ENCODE measurements at places on chromosomes 2 and 18.

DNA sequence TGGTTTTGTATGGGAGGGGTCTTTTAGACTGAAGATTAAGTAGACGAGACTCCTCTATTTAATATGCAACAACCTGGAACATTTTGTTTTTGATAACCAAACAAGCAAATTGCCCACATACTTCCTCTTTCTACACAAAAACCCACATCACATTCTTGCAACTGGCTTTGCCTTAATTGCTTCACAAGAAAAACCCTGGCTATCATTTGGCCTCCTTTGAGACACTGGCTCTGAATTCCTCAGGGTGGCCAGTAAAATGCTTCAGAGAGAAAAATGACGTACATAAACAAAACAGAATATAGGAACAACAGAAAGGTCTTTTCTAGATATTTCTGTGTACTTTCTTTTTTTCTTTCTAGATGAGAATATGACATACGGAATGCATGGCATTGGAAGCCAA lies 103.0 kb downstream of the TRIB2 start:
- DNase-seq = no peak

GRCh38 chr2:142462306-142462705 lies 331.5 kb upstream of the LRP1B start:
- DNase-seq = no peak

GRCh38 chr18:51153659-51154371 lies 43.7 kb downstream of the MEX3C start:
- peak; percentile 61 for DNase-seq

GRCh38 chr2:229118927-229119326 lies 152.2 kb downstream of the PID1 start:
- DNase-seq = no peak

- no peak for DNase-seq
These were observed 14.9 kb downstream of the EMX1 start for GRCh38 chr2:72932045-72932740.

GRCh38 chr2:216346781-216347180 lies 25.5 kb downstream of the MARCHF4 start:
- no peak for DNase-seq

DNA sequence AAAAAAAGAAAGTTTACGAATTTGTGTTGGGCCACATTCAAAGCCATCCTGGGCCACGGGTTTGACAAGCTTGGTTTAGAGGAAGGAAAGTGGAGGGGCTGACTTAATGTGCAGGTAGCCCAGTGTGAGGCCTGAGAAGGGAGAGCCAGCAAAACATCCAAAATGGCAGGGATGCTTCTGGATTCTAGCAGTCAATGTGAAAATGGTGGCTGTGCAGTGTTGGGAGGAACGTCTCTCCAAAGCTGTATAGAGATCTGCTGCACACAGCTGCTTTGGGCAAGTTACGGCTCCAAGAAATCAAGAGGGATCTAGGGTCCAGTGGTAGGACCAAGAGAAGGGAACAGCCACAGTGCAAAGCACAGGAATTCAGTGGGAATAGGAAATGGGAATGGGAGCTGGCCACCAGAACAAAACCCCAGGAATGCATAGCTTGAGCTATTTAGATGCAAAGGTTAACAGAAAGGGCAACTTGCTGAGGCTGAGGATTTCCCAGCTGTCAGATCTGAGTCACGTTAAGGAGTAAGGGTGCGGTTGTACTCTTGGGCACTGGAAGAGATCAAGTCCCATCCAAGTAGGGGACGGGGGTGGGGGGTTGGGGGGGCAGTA lies 70.6 kb downstream of the B3GNT2 start:
- DNase-seq = no peak

DNA sequence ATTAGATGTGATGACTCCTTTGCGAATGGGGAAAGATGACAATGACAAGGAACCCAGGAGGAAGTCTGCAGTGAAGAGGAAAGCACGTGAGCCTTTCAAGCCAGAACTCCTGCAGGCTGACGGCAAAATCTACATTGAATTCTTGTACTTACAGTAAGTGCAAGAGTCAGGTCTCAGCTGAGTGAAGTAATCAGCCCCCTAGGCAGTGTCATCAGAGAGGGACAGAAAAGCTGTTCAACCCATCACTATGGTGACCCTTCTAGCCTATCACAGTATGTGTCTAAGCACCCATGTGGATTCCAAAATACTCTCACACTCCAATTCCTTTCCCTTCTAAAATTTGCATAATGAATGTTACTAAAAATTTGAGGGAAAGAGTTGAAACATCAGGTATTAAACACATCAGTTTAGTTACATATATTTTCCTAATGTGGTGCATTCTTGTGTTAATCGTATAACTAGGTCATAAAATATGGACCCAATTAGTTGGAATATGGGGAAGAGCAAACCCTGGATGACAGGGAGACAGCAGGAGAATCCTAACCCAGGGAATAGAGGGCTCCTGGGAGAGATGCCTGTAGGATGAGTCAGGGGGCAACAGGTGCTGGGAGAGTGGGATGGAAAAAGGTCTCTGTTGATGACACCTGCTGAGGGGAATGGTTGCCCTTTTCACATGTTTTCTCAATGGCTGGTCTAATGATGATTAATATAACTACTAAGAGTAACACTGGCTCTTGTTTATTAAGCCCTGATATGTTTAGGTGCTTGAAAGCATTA lies 39.5 kb downstream of the VWC2L start:
- no peak for DNase-seq

- DNase-seq = no peak
These were observed 65.5 kb upstream of the PMAIP1 start for GRCh38 chr18:59834267-59834666.

DNA sequence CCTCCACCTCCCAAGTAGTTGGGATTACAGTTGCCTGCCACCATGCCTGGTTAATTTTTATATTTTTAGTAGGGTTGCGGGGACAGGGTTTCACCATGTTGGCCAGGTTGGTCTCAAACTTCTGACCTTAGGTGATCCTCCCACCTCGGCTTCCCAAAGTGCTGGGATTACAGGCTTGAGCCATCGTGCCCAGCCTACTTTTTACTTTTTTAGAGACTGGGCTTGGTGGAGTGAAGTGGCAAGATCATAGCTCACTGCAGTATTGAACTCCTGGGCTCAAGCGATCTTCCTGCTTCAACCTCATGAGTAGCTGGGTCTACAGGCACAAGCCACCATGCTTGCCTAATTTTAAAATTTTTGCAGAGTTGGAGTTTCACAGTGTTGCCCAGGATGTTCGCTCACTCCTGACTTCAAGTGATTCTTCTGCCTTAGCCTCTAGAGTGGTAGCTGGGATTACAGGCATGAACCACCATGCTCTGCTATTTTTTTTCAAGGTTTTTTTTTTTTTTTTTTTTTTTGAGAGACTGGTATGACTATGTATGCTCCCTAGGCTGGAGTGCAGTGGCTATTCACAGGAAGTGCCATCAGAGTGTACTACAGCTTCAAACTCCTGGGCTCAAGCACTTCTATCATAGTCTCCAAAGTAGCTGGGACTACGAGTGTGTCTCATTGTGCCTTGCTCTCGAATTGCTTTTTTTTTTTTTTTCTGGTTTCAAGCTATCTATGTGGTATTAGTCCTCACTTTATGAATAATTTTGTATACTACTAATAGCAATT lies 11.9 kb downstream of the MSH2 start:
- DNase-seq = no peak

GRCh38 chr2:196168181-196168580 lies 3.2 kb downstream of the STK17B start:
- no peak for DNase-seq

GRCh38 chr2:195543902-195544894 lies 112.8 kb upstream of the SLC39A10 start:
- DNase-seq = no peak

DNA sequence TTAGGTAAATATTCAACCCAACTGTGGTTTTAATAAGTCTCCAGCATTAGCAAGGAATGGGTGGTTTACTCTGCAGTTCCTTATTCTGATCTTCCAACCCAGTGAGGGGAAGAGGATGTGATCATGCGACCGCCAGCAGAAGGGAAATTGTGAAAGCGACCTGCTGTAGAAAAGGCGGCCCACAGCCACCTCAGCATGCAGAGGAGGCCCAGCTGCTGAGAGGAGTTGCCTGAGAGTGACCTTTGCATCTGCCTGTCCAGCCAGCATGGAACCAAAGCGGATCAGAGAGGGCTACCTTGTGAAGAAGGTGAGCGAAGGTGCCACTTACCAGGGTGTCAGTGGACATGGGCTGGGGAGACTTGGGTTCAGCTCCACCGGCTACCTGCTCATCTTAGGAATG lies at the start of gene PLEK:
Gene PLEK (plus strand): TSS at position 196 of the 400 bp plus-strand sequence. CDS start 70 bp downstream, at position 266.
- no peak for DNase-seq

GRCh38 chr18:58221060-58221725 lies 177.2 kb downstream of the NEDD4L start:
- DNase-seq = no peak

DNA sequence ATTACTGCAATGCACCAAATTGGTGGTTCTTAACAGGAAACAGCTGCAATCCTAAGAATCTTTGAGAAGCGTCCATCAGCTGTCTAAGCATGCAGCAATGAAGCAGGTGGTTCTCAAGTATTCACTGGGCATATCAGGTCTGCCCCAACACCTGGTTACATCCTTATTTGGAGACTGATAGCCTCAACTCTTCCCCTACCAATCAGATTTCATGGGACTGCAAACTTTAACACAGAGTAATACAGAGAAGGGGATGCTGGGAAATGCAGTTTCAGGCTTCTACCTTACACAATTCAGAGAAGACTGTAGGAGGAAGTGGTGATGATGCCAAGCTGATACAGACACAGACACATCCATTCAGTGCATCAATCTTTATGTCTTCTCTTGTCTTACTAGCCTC lies 240.5 kb downstream of the BCL2 start:
- no peak for DNase-seq

GRCh38 chr2:5588601-5589000 lies 103.6 kb upstream of the SOX11 start:
- no peak for DNase-seq

DNA sequence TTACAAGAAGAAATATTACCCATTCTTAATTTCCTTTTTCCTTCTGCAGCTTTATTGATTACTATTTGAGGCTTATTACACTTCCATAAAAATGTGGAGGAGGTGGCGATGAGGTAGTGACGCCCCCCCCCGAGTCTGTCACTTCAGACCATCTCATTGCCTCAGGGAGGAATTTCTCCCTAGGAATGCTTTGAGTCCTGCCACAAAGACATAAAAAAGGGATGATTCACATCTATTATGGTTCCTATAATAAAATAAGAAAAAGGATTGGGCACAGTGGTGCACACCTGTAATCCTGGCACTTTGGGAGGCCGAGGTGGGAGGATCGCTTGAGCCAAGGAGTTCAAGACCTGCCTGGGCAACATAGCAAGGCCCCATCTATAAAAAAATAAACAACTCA lies 93.7 kb downstream of the AOX1 start:
- no peak for DNase-seq

DNA sequence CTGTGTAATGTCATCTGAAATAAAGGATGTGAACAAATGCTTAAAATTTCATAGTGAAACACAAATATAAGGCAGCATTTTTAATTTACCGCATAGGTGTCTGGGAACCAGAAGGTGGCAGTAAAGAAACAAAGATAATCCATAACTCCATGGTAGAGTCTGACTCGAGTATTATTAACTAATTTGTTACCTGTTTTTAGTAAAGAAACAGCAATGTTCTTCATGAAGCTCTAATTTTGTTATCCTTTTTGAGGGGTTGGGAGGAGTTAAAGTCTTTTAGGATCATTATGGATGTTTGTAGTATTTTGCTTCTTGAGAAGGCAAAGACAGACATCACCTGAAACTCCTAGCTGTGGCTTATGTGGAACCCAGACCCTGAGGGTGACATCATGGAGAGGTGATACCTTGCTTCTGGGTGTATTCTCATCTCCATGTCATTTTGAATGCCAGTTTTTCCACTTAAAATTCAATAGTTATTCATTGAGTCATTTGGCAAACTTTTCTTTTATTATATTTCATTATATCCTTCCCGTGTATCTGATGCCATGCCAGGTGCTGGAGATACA lies 286.2 kb upstream of the EPAS1 start:
- DNase-seq = no peak

GRCh38 chr18:54228364-54228763 lies 3.9 kb upstream of the MBD2 start:
- no peak for DNase-seq

GRCh38 chr18:4636967-4637366 lies 181.9 kb upstream of the DLGAP1 start:
- no peak for DNase-seq
